EL (cell line): ENCODE measurements at places on chromosomes 1 and 21.

DNA sequence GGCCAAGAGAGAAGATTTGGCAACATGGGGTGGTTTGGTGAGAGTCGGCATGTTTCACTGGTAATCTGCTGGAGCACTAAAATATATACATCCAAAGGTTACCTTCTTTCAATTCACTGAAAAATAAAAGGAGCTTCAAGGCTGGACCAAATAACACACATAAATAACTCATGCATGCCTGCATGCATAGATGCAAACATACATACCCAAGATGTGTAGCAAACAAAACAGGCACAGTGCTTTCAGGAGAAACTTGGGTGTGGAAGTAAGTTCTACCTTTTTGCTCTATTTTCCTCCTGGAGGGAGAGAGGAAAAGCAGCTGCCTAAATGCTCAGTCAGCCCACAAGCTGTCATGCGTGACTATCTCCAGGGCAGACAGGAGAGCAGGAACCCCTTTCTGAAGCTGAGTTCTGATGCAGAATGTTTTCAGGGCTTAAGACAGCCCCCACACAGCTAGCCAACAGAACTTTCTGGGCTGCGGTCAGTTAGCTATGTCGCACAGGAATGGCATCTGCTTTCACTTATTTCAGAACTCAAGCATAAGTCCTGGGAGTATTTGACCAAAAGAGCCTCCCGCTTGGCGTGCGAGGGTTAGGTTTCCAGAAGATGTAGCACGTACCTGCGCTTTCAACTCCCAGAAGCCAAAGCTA, 166.2 kb downstream of the TOMM20 start:
- peak; percentile 98 for DNase-seq

DNA sequence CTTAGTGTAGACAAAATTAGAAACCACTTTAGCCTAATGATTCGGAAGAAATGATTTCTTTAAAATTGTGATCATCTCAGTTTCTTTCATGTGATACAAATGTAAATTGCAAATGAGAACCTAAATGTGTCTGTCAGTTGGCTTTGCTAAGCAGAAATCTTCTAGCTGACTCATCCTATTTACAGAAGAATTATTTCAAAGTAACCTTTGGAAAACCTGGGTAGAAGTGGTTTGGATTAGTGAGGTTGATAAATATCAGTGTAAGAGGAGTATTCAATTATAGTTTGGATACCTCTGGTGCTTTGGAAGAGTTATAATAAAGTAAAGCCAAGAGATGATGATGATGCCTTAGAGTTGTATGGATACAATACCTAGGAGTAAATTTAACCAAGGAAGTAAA, 37.4 kb downstream of the CC2D1B start:
- no peak for DNase-seq

DNA sequence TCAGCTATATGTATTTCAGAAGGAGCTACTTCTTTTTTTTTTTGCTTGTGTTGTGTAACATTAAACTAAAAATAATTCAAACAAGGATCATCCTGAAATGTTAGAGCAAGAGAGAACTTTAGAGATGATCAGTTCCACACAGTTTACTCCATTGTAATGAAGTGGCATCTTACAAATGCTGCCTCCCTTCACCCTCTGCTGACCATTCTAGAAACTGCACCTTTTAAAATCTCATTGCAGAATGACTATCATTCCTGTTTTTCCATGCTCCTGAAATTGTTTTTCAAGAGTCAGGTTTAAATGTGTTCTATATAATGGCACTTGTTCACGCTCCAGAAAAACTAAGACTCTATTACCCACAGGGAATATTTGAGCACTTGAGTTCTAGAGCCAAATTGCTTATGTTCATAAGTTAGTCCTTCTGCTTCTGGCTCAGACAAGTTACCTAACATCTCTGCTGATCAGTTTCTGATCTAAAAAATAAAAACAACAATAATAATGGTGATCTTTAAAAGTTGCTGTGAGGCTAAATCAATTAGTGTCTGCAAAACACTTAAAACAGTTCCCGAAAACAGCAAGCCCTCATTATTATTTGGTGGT, 21.5 kb upstream of the SLC44A5 start:
- peak; percentile 26 for DNase-seq

DNA sequence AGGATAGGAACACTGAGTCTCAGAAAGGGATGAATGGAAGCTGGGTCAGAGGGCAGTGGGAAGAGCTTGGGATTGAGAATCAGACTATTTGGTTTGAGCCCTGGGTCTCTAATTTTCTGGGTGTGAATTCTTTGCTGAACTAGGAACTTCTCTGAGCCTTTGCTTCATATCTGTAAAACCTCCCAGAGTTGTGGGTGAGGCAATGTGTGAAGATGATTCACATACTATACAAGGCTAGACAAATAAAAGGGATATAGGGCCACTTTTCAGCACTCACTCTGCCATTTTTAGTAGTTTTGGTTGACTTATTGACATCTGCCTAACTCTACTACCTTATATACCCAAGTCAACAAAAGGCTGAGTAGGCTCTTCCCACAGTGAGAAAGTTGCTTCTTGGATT, 77.7 kb upstream of the JUN start:
- no peak for DNase-seq

GRCh38 chr1:51768971-51769588, 109.4 kb downstream of the NRDC start:
- DNase-seq = peak; percentile 61

- no peak for DNase-seq
These were observed 6.9 kb upstream of the CDC42BPA start for GRCh38 chr1:227325156-227325555.

GRCh38 chr1:94306521-94306920, 69.1 kb upstream of the ARHGAP29 start:
- no peak for DNase-seq

- no peak for DNase-seq
These were observed 11.4 kb upstream of the KCNC4 start for GRCh38 chr1:110198746-110199145.

GRCh38 chr1:21065851-21066250, 110.8 kb downstream of the EIF4G3 start:
- no peak for DNase-seq

GRCh38 chr1:70033266-70033873, 172.0 kb downstream of the LRRC40 start:
- no peak for DNase-seq

- DNase-seq = no peak
These were observed 22.6 kb upstream of the TTC34 start for GRCh38 chr1:2823921-2824610.

GRCh38 chr1:43329995-43330751, 7.4 kb upstream of the MPL start:
- DNase-seq = peak; percentile 90

DNA sequence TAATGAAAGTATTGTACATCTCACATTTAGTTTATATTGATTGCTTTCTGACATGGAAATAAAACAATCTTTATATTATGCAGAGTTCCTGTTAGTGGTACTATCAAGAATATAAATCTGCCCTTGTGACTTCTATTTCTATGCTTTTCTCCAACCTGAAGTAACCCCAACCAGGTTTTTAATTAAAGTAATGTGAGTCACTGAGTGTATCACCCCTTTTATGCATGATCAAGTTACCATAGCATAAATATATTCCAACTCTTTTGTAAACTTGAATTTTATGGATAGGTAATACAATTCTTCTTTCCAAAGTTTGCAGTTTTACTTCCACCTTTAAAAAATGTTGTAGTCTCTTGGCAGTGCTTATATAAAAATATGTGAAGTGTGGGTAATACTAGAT, 532.3 kb downstream of the USP25 start:
- DNase-seq = no peak

DNA sequence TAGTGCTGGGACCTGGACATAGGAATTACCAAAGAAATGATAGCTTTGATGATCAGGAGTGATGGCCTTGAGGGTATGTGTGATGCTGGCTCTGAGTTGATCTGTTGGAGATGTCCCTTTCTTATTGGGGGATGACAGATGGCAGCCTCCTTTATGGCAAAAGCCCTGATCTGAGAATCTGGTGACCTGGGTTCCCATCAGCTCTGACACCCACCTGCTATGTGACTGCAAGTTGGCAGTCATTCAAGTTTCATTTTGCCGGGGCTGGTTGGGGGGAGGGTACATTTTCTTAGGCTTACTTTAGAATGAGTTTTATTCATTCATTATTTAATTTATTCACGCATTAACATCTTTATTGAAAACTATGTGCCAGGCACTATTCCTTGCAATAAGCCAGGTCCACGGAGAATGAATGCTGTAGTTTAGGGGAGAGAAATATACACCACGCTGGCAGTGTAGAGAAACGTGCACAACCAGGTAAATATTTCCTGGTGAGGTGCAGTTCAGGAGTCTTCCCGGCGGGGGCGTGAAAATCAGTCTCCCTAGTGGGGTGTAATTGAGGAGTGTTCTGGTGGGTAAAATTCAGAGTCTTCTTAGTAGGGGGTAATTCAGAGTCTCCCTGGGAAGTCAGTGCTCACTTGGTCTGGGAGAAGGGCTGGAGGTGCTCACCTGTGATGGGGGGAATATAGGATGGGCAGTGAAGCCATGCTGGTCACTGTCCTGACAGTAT, 401.3 kb downstream of the CAMTA1 start:
- no peak for DNase-seq

DNA sequence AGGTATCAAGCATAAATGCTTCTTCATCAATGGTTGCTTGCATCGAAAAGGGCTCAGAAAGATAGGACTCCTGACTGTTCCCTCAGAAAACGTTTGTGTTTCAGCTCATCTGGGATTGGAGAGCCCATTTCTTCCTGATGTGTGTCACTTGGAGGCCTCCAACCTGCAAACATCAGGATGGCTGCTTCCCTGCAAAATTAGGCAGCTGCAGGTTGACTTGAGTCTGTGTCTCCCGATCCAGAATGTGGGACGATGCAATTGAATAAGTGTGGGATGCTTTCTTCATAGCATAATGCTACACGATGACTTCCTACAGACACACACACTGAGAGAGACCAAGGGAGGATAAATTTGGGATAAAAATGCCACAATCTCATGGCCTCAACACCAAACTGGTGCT, 42.2 kb downstream of the OLIG1 start:
- DNase-seq = no peak

DNA sequence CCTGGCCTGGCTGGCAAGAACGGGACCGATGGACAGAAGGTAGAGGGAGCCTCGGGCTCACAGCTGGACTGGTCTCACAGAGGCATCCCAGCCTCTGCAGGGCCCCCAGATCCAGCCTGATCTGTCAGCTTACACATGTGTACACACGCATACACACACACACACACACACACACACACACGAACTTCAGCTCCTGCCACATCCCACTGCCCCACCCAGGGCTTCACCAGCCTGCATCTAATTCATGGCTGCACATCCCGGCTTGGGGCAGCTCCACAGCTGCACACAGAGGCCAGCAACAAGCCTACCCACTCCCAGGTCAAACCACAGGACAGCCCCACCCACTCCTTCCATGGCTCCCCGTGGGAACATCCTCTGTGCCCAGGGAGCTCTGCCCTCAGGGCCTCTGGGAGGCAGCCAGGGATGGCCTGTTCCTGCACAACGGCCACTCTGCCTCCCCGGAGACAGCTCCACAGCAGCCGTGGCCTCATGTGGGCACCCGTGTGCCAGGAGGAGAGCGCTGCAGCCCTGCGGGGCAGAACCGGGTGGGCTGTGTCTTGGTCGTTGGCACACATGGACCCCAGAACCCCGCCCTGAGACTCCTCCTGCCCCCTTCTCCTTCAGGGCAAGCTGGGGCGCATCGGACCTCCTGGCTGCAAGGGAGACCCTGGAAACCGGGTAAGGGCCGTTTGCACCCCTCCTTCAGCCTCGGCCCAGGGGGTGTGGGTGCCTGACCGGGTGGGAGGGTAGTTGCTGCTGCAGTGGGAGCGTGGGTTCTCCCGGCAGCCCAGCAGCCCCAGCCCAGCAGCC, 19.1 kb downstream of the COL6A2 start:
- DNase-seq = peak; percentile 80

- DNase-seq = peak; percentile 79
These were observed 79.2 kb upstream of the WDR26 start for GRCh38 chr1:224513787-224514209.

DNA sequence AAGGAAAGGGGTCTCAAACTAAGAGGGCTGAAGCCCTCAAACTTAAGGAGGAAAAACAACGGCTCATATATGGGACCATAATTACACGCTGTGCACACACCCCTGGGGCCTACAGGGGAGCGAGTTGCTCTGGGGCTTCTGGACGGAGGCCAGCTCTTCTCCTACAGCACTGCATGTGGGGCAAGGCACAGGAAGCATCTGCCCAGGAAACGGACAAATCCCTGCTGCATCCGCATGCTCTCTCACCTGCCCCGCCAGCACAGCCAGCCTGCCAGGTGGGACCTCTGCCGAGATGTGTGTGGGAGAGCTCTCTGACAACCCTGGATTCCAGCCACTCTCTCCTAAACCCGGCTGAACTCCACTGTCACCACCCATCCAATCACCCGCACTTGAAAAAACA, 54.1 kb downstream of the MRPL37 start:
- peak; percentile 43 for DNase-seq

DNA sequence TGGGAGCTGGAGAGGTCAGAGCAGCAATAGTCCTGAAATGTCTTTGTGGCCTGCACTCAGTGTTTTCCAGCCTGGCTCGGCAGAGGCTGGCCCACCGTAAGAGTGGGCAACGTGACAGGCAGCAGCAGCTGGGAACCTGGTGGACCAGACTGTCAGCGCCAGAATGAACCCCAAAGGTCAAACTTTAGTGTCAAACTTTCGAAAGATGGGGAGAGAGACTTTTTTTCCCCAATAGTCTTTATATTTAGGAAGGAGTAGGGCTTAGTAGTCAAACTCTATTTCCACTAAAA, 10.3 kb downstream of the BLACAT1 start:
- DNase-seq = no peak

DNA sequence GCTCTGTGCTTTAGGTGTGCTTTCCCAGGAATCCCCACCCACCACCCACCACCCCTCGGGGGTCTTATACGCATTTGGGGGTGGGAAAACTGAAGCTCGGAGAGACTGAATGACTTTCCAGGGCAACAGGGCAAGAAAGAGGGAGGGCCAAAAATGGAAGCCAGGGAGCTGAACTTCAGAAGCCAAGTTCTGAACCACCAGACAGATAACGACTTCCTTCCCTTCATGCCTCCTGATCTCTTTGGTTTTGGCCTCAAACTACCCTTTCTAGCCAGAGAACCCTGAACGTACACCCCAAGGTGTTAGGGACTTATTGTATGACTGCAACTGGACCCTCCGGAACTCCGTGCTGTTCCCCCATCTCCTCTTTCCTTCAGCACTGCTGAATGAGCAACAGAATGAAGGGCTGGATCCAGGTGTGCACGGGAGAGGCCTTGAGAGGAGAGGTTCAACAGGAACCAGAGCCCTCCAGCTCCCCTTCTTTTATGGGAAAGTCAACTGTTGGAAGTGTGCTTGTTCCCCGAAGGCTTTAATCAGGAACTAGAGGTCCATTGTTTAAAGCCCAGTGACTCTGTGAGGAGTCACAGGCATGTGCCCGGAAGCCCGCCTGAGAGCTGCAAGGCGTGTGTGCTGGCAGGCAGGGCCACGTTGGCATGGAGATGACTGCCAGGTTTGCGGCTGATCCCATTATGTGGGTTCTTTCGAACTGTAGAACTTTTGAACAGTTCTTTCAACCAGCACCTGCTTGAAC, 3.1 kb downstream of the BACE2 start:
- DNase-seq = no peak

GRCh38 chr1:170395149-170395548, 136.8 kb upstream of the GORAB start:
- no peak for DNase-seq

GRCh38 chr1:162822391-162823200, 32.1 kb downstream of the HSD17B7 start:
- DNase-seq = peak; percentile 17

GRCh38 chr1:151570819-151571218, 30.7 kb downstream of the TUFT1 start:
- DNase-seq = no peak
